ENCODE measurements at places on chromosomes 12 and 14.

- no peak for DNase-seq
These were observed 123.9 kb downstream of the BRMS1L start for GRCh38 chr14:35949920-35950513.

GRCh38 chr12:48681399-48681709 lies 684 bp downstream of the KANSL2 start:
- DNase-seq = no peak

GRCh38 chr12:16520328-16520727 lies 85.6 kb downstream of the LMO3 start:
- DNase-seq = no peak

DNA sequence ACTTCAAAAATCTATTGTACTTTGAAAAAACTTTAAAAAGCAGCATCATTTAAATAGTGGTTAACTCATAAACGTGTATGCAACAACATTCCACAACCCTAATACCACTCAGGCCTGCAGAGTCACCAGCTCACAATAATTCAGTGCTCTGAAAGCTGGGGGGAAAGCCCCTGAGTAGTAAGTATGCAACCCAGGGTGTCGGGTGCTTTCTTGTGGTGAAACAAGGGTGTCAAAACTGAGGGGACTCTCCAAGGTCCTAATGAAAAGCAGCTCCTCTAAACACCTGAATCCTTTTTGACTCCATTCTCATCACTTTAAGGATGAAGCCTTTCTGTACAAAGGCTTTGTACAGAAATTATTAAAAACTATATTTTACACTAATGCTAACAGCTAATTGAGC lies 33.7 kb downstream of the FGFR1OP2 start:
- DNase-seq = no peak

- DNase-seq = no peak
These were observed 126.0 kb upstream of the PARP11 start for GRCh38 chr12:3998968-3999792.

DNA sequence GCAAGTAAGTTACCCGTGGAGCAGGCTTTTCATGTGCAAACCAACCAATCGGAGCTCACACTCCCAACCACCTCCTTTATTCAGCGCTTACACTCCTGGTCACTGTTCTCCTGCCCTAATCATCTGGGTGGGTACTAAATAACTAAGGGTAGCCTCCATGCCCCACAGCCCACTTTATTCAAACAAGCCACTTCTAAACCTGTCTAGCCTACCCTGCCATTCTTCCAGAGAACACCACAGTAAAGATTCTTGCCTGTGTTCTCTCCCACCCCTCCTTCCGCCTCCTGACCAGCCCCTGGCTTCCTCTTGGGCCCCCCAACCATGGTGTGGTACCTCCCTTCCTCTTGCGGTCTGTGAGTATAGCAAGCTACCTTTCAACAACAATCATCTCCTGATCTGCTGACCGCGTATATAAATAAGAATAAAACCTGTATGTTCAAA lies 581.9 kb downstream of the VRK1 start:
- no peak for DNase-seq

GRCh38 chr14:69610020-69610873 lies 1.1 kb upstream of the SUSD6 start:
- no peak for DNase-seq

- DNase-seq = peak; percentile 94
These were observed 49.1 kb downstream of the NCOR2 start for GRCh38 chr12:124518051-124518932.

GRCh38 chr14:101198398-101199027 lies 295.0 kb upstream of the RTL1 start:
- no peak for DNase-seq

DNA sequence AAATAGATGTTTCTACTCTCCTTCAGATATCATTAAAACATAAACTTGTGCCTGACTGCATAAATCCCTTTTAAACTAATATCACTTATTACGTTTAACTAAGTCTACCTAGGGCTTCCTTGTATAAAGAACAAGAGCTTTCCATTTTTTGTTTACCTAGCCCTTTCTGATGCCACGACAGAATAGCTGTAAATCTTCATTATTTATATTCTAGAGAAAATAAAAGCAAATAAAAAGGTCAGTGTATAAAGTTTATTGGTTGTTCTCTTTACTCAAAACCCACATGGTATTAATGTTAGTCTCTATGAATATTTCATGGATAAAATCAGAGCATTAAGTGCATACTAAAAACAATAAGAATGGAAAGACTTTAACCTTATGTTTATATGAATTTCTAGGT lies 269.1 kb downstream of the NAV3 start:
- no peak for DNase-seq

- no peak for DNase-seq
These were observed 212.8 kb downstream of the KIF21A start for GRCh38 chr12:39230086-39230485.

GRCh38 chr12:108218921-108219320 lies 89.8 kb downstream of the WSCD2 start:
- no peak for DNase-seq

DNA sequence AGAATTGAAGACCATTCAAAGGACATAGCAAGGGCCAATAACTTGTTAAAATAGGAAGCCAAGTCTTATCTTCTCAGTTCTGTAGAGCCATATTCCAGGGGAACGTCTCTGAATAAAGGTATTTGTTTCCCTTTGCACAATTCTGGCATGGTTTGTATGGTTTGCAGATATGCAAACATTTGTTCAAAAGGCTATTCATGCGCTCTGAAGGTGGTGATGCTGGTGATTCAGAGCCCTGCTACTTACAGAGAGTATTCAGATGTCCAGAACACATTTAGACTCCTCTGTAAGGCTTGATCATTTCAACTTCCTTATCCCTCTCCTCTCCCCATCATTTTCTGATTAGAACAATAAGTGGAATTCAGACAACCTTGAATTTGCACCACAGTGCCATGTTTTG lies 35.9 kb downstream of the SLC4A8 start:
- no peak for DNase-seq

GRCh38 chr14:68877993-68878575 lies 85.2 kb upstream of the ZFP36L1 start:
- no peak for DNase-seq

DNA sequence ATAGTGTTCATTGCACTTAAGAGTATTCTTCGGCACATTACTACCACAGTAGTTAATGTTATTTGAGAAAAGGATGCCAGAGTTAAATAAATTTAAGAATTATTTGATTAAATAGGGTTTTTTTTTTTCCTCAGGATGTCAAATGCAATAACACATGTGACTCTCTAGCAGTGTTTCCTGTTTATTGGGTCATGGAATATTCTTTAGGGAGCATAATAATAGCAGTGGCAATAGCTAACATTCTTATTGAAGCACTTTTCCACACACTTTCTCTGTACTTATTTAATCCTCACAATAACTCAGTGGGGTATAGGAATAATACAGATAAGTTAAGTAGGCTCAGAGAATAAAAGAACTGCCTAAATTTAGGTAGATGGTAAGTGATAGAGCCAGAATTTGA lies 44.3 kb downstream of the SCYL2 start:
- no peak for DNase-seq

DNA sequence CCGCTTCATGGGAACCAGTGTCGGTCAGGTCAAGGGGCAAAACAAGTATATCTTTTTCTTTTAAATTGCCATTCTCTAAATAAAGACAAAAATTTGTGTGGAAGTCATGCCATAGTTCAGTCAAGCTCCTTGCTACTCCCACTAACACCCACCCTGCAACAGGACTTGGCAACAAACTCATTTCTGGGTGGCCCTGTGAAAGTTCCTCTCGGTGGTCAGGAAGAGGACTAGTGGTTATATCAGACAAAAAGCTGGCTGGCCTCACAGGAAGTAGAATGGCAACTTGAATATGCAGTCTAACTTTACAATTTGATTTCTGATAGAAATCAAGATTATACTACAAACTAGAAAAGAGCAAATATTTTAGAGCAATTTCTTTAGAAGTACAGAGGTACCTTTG lies 11.2 kb downstream of the DHRS7 start:
- no peak for DNase-seq

DNA sequence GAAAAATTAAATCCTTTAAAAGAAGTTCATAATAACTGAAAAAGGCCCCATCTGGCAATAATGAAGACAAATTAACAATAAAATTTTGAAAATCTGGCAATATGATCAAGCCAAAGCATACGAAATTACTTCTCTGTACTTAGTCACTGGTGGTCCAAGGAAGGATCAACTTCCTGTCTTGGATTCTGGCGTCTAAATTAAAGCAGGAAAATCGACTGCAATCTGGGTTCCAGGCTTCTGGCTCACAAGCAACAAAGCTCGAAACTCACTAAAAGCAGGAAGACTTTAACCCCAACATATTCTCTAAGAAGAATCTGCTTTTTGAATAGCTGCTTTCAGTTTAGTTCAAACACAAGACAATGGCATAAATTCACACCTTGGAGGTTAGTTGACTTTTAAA lies 49.7 kb downstream of the LRIG3 start:
- no peak for DNase-seq

DNA sequence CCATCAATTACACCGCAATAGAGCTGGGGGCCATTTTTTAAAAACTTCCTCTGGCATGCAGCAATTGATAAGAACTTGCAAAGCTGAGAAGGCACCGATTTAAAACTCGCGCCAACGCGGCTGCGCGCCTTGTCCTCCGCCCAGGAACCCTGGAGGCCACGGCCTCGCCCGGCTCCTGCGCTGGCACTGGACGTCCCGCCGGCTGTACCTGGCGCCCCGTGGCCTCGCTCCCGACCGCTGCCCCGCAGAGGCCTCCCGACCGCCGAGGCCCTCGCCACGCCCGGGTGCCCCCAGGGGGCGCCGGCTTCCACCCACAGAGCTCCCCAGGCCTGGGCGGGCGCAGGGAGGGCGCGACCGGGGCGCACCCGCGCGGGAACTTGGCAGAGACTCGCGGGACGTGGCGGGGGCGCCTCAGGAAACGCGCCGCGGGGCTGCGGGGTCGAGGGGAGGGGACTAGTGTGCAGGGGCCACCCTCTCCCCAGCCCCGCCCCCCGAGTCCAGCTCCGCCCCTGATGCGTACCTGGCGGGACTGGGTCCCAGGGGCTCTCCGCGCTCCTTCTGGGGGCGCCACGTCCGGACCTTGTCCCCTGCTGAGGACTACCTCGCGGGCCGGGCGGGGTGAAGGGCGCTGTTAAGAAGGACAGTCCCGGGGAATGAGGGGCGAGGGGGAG lies 65.7 kb downstream of the TNFAIP2 start:
- DNase-seq = peak; percentile 50

DNA sequence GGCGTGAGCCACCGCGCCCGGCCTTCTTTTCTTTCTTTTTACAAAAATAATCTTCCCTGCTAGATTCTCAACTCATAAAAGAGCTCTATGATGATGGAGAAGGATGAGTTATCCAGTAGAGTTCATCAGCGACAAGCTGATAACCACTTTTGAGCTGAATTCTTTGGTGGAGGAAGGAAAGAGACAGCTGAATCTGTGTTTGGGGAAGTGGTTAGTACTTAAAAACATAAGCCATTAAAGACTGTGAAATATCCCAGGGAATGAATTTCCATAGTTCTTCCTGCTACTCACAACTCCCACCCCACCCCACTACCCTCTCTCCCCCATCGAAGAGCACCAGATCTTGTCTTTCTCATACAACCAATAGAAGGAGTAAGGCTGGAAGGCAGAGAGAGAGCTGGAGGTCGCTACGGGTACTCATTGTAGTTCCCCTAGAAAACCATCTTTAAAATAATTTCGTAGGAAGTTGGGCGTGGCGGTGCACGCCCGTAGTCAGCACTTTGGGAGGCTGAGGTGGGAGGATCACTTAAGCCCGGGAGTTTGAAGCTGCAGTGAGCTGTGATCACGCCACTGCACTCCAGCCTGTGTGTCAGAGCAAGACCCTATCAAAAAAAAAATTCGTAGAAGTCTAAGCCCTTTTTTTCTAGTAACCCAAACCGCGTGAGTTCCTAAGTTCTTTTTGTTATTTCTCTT lies 647 bp upstream of the ESPL1 start:
- DNase-seq = no peak

GRCh38 chr12:66241061-66242043 lies 52.3 kb downstream of the IRAK3 start:
- peak; percentile 75 for DNase-seq

DNA sequence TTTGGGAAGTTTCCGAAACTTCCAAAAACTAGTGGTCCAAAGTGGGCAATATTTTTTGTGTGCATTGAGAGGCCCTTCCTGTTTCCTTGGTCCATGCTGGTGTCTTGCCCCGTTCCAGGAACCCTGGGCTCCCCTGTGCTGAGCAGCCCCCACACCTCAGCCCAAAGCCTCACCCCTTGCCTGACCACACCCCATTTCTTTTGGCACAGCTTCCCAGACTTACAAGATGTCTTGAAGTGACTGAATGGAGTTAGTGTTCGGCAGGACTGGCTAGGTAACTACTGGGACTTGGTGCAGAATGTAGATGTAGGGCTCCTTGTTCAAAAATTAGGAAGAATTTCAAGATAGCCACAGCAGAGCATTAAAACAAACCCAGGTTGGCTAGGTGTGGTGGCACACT lies 68.6 kb downstream of the ETV6 start:
- DNase-seq = peak; percentile 7

DNA sequence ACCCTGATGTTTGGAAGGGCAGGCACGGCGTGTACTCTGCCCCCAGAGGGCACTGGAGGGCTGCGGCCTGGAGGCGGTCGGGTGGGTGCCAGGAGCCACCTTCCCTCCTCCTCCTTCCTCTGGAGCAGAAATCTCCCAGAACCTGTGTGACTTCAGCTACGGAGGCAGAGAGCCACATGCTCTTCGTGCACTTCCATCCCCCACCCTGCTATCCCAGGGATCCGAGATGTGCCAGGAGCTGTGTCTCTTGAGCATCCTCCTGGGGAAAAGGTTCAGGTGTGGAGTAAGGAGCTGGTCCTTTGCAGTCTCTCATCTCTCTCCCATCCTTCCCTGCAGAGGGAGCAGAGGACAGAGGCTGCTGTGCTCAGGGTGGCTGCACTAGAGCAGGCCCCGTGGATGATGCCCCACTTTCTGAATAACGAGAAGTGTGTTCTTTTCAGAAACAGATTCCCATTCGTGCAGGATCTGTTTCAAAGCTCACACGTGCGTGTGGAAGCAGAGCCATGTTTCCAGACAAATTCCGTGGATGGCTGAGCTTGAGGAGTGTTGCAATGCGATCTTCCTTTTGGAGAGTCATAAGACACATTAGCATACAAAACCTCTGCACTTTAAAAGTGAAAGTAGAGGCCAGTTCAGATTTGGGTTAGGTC lies 162.9 kb downstream of the ADGRD1 start:
- DNase-seq = no peak
